ENCODE measurements at places on chromosomes 6 and 20.

- no peak for DNase-seq
Observed at GRCh38 chr6:26379292-26379691, 3.6 kb upstream of the BTN2A2 start.

- DNase-seq: no peak
Observed at GRCh38 chr6:34834789-34835518, 43.1 kb downstream of the BLTP3A start.

- no peak for DNase-seq
Observed at GRCh38 chr20:23193801-23194384, 107.8 kb upstream of the CD93 start.

- DNase-seq: no peak
Observed at GRCh38 chr6:52543729-52544601, 32.9 kb downstream of the TRAM2 start.

DNA sequence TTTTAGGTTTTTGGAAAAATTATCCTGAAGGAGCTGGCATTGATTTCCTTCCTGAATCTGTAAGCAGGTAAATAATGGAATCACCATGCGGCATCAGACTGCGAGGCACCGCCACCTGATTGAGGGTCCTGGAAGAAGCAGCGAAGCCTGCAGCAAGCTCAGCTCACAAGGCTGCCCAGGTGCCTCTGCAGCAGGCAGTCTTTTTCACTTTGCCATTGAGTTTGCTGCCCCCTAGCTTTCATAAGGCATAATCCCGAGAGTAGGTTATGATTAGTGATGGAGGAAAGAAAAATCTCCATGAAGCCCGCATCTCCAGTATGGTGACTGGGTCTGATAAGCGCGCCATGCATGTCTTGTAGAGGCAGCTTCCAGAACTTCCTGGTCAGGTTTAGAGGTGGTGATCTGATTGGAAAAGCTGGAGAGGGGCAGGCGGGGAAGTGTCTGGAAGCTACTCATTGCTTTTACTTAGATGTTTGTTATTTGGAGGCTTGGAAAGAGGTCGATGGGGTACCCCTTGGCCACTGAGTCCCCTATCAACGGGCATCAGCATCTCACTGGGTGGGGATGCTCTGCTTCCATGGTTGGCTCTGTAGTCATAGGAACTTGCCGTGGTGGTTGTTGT is 26.7 kb downstream of the IYD start:
- peak; percentile 56 for DNase-seq

- no peak for DNase-seq
Observed at GRCh38 chr6:32184084-32184640, at the start of gene AGER. Gene AGER (minus strand): TSS chr6:32184253. CDS start chr6:32184222, 31 bp downstream.

DNA sequence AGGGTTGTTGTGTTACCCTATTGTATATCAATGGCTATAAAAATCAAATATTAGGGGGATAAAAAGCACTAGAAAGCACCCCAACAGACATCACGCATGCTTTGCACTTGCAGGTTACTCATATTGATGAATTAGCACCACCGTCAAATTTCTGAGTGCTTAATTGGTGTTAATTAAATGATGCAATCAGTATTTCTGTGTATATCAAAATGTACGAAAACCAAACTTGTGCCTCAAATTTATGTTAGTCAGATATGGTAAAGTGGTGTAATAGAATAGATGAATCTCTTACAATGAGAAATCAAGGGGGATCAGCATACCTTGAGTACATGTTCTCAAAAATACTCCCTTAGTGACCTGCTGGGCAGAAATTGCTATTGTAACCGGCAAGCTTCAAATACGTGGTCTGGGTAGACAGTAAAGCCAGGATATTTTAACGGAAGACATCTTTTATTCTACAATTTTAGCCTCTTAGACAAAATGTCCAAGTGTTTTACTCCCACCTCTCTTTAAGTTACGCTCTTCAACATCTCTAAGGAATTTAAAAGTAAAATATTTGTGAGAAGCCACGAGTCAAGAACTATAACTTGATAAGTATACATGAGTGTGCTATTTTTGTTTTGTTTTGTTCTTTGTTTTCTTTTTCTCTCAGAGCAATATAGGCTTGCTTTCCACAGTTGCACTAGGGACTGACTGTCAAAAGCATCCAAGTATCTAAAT is 166.0 kb downstream of the QKI start:
- no peak for DNase-seq

DNA sequence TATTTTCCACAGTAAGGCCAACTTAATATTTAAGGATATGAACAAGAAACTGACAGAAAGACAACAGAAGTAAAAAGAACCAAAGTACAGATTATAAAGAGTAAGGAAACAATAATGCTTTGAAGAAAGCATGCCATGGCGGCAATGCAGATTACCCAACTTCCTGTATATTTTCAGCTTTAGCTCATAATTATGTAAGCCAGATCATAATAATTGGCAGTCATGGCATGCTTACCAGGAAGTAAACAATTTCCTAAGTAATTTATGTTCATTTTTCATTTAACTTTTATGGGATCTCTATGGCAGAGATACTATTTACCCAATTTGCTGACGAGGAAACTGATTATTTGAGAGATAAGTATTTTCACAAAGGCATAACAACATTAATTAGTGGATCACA is 988.7 kb downstream of the HACE1 start:
- no peak for DNase-seq

DNA sequence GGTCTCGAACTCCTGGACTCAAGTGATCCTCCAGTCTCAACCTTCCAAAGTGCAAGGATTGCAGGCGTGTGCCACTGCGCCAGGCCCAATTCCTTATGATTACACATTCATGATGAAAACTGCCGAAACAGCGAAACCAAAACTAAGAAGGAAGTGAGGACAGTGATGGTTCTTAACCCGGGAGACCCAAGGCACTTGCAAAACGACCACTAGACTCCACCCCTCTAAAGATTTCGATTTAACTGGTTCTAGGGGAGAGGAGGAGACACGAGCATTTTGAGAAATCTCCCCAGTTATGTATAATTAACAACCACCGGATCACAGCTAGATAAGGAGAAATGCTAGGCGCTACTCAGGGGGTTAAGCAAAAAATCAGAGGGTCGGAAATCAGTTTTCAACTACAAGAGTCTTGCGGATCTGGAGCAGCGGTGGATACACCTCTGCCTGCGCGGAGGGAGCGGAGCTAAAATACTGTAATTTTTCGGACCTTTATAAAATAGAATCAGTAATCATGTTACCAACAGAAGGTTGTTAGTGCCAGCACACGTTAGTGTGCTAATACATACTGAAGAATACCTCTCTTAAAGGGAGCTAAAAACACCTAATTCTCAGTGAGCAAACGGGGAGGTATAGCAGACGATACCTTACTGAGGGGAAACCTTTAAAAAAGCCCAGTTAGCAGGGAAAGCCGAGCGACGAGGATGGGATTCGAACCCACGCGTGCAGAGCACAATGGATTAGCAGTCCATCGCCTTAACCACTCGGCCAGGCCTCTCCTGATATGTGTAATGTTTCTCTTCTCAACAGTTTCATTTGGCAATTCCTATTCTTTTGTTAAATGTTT is 60.0 kb upstream of the BTN3A2 start:
- DNase-seq: peak; percentile 93

- DNase-seq: no peak
Observed at GRCh38 chr6:44681761-44682160, 294.3 kb downstream of the CDC5L start.

DNA sequence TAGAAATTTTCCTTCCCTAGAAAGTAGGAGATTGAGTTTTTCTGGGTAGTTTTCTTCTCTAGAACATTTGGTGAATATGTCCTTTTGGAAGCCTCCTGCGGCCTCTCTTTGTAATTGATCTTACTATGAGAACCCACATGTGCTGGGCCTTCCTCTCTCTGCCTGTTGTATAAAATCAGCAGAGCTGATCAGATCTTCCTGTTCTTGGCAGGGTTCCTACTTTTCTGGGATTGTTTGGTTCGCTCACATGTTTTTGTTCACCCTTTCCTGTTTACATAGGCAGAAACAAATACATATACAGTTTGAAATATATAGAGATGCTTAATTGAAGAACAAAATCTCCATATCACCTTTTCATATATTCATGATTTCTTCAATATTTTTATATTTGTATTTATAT is 57.8 kb downstream of the IL22RA2 start:
- DNase-seq: no peak

- DNase-seq: no peak
Observed at GRCh38 chr6:43120101-43120763, 44.1 kb downstream of the PTK7 start.

DNA sequence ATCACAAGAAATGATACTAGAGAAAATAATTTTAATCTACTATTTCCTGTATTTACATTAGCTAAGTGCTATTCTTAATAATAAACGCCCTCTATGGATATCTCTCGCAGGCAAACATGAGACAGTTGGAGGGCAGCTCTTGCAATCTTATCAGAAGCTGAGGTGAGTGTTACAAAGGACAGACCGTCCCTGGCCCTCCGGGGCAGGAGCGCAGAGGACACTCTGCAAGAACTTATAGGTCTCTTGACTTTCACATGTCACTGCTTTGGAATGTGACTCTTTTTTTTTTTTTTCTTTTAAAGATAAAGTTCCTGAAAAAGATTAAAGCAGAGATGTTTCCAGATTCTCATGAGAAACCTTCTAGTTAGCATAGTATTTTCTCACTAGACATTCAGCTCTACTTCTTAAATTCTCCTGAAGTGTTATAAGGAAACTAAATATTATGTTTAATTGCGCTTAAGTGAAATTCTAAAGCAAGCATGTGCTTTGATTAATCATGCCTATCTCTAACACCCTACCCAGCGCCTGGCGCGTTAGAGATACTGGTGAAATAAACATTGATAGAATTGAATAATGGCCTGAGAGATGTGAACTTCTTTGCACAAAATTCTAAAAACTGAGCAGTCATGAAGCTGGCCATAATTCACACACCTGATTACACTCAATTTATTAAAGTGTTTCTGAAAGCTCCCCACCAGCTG is 57.4 kb downstream of the SYTL3 start:
- no peak for DNase-seq

DNA sequence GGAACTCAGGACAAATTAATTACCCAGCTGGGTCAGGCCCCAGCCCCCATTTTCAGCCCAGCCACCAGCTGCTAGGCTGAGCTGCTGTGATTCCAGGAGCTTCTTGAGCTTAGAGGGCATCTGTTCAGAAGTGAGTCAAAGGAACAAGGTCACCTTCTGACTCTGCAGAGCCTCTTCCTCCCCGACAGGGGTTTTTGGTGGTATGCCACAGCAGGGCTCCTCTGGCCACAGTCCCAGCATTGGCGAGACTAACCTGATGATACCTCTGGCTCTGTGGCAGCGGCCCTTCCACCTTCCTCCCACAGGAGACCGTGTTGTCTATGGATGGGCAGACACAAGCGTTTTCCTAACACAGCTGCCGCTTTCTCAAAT is 39.7 kb downstream of the ZC3H12D start:
- no peak for DNase-seq

DNA sequence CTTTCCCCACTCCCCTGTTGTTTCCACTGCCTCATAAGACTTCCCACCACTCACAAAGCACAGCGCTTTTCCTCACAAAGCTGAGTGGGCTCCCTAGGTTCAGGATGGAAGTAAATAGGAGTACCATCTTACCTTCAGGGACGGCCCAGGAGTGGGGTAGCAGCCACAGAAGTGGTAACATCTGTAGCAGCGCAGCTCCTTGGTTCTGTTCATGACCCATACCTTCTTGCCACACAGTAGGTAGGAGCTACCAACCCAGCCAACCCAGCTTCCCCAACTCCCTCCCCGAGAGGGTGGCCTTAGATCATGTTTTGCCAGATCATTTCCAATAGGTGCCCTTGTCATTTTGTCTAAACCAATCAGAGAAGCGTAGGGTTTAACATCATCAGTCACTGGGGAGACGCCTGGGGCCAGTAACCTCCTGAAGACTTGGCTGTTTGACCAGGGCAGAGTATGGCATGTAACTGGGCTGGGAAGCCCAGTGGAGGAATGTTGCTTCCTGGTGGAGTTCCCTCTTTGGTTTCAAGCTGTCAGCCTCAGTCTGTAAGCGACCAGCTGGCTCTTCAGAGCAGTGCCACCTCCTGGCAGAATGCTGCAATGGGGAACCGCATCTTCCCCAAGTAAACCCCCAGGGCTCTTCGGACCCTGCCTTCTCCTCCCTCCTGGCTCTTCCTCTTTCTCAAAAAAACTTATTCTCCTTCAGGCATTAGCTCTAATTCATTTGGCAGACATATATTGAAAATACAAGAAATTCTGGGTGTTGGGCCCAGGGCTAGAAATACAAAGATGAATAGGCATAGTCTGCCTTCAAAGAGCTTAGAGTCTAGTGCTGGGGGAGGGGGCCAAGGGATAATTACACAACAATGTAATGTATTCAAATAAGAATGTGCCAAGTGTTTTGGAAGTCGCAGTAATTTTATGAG is at the start of gene HLA-DMA:
Gene HLA-DMA, minus strand, starts transcription at position 281 of the 923 bp plus-strand sequence. Its CDS starts 61 bp downstream, at position 220.
- peak; percentile 67 for DNase-seq

DNA sequence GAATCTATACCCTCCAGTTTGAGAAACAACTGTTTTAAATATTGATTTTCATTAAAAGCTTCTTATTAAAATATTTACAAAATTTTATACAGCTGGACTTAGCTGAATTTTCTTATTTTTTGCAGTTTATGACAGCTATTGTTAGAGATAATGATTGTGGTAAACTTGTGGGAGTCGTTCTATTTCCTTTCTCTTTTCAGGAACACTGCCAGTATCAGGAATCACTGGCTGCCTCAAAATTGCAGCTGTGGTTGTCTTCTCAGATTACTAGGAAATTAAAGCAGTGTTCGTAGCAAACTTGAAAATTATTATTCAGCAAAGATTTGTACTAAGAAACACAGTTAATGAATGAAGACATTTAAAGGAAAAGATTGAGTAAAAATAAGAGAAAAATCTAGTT is 311.0 kb downstream of the CENPW start:
- no peak for DNase-seq

DNA sequence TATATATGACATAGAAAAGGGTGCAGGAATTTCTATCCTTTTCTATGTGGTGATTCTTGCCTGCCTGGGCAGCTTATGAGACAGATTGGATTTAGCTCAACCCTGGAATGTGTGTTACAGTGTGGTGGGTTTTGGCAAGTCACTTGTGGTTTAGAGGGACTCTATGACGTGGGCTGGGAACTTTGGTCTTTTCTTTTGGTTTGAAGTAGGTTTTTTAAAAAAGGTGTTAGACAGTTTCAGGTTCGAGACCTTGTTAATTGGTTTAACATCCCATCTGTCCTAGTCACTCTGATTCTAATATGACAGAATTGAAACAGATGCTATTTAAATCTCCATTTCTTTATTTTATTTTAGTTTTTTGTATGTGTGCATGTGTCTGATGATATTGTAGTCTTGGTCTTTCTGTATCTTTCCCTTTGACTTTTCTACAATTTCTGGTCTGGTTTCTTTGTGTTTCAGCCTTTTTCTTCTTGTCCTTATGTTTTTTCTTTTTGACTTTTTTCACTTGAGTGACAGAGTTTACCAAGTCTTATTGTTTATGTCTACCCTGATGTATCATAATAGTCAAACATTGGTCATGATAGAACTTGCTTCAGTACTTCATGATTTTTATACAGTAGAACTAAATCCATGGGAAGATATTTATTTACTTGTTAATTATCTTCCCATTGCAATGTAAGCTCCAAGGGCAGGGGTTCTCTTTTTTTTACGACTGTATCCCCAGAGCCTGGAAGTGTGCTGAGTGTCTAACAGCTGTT is 174.3 kb downstream of the CDKAL1 start:
- no peak for DNase-seq
